ENCODE measurements at places on chromosomes 7 and 10.

DNA sequence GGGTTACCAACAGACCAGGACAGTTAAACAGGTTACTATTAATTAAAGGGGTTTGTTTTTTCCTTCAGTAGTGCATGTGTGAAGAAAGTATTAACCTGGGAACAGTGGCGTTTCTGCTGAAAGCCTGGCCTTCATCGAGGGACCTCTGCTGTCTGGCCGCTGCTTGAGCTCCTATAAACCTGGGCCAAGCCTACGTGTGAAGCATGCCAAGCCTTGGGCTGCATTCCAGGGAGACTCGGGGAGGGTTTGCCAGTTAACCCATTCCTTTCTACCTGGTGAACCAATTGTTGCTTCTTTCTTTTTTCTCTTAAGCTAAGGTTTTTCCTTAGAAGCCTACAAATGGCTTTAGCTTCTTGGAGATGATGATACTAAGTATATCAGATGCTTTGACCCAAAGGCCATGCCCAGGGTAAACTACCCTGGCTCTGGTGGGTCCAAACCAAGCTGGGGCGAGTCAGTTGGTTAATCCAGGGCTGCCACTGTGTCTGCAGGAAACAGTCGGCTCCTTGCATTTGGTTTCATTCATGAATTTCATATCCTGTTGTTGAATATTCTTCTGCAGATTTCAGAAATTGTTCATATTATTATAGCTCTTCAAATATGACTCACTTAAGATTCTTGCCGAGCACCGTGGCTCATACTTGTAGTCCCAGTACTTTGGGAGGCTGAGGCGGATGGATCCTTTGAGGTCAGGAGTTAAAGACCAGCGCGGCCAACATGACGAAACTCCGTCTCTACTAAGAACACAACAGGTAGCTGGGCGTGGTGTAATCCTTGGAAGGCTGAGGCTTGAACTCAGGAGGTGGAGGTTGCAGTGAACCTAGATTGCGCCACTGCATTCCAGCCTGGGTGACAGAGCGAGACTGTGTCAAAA is 23.8 kb downstream of the PFKP start:
- DNase-seq = peak; percentile 85

DNA sequence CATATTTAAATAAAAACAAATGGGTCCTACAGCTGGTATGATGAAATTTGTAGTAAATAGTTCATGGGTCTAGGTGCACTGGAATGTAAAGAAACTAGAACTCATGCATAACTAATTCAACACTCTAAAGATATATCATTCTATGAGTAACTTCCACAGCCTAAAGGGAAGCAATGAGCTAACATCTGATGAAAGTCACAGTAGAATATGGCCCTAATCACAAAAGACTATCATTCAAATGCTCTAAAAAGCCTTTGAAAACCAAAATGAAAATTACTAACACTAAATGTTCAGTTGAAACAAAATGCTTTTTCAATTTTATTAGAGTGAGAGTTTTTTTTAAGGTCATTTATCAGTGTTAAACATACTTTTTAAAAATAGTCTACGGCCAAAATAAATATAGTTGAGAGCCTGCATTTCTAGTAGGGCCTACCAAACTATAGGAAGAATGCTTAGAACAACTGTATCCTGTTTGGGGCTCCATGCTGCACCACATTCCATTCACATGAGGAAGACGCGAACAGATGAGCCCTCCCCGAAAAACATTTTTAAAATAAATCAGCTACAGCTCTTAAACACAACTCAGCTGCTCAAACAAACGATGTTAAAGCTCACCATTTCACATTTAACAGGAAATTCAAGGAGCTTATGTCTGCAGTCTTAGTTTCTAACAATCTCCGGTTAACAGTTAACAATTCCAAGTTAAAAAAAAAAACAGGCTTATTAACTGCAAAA is 134.5 kb downstream of the NRBF2 start:
- DNase-seq = no peak

- no peak for DNase-seq
Observed at GRCh38 chr10:91575044-91575610, 57.7 kb downstream of the PPP1R3C start.

DNA sequence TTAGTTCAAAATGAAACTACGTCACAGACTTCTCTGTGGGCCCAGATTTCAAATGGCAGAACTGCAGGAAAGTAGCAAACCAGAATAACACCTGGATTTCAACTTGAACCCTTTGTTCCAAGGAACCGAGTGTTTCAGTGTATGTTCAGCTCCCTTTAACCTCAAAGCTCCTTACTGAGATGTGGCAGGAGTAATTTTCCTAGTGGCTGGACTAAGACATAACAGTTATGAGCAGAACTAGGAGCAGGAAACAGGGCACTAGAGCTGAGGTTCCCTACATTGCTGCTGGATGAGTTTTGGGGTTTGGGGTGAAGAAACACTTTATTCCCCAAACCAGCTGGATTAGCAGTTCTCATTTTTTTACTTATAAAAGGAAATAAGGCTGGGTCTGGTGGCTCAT is 50.1 kb downstream of the NSUN6 start:
- DNase-seq = no peak

- no peak for DNase-seq
Observed at GRCh38 chr10:89156161-89156835, 50.8 kb downstream of the CH25H start.

- DNase-seq = no peak
Observed at GRCh38 chr10:63576501-63576900, 55.3 kb downstream of the REEP3 start.

GRCh38 chr10:102777711-102778453 is 34.1 kb downstream of the WBP1L start:
- no peak for DNase-seq

DNA sequence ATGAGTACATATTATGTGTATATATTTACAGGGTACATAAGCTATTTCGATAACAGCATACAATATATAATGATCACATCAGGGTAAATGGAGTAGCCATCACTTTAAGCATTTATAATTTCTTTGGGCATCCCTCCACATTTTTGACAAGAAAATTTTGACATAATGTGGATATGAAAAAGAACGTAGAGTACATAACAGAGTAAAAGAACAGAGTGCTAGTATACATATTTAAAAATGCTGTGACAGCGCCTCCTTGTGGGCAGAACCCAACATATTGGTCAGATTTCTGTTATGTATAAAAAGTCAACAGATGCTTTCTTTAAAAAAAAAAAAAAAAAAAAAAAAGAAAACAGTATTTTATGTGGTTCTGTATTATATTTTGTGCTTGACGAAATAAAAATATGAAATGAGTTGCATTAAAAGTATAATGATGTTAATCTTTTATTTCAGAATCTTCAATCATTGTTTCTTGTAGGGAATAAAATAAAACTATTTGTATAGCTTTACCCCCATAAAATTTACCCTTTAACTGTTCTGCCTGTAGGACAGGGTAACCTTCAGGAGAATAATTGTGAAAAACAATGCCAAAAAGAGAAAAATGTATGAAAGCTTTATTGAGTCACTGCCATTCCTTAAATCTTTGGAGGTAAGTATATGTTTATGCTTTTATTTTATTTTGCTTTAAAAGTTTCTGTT is 18.3 kb upstream of the HBP1 start:
- DNase-seq = peak; percentile 82

DNA sequence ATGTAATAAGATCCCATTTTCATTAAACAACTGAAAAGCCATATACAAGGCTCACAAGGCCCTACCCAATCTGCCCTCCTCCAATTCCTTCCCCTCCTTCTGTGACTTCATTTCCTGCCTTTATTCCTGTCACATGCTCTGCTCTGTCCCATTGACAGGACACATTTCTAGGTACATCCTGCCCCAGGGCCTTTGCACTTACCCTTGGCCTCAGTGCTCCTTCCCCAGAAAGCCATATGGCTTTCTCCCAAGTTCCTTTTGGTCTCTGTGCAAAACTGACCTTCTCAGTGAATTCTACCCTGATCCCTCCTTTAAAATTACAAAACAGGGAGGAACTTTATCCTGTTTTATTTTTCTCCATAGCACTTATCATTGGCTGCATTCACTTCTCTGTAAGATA is 40.0 kb downstream of the KCNMA1 start:
- DNase-seq = no peak

DNA sequence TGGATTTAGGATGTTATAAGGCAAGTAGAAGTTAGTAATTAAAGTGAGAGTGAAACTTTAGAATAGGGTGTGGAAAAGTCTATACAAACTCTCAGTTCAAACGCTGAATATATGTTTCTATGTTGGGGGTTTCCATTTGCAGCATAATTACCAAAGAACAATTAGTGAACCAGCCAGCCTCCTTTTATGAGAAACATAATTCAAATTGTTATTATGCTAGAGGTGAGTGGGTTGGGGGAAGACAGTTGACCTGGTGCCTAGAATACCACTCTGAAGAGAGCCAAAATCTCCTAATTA is 435.8 kb downstream of the MDFIC start:
- DNase-seq = no peak

- DNase-seq = no peak
Observed at GRCh38 chr7:91127959-91128358, 136.3 kb upstream of the FZD1 start.

DNA sequence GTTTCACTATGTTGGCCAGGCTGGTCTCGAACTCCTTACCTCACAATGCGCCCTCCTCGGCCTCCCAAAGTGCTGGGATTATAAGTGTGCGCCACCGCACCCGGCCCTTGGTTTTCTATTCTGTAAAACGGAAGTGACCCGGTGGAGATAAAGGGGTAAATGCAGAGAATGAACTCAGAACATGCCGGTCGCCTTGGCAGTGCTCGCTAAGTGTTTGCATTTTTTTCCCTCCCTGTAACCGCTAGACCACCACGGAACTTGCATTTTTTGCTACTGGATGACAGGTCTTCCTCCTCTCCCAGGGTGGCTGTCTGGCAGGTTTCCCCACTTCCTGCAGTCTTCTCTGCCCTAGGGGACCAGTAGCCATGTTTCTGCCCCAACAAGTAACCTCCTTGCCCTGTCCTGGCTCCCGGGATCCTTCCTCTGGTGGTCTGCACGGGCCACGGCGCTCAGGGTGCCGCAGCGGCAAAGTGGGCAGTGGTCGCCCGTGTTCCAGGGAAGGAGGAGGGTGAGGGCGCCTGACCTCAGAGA is 18.8 kb upstream of the GNA12 start:
- DNase-seq = peak; percentile 73

GRCh38 chr7:128708235-128708634 is 30.9 kb upstream of the CALU start:
- no peak for DNase-seq

- no peak for DNase-seq
Observed at GRCh38 chr7:20442951-20443350, 112.3 kb downstream of the ITGB8 start.

GRCh38 chr10:34764472-34764946 is 50.6 kb downstream of the PARD3 start:
- no peak for DNase-seq

DNA sequence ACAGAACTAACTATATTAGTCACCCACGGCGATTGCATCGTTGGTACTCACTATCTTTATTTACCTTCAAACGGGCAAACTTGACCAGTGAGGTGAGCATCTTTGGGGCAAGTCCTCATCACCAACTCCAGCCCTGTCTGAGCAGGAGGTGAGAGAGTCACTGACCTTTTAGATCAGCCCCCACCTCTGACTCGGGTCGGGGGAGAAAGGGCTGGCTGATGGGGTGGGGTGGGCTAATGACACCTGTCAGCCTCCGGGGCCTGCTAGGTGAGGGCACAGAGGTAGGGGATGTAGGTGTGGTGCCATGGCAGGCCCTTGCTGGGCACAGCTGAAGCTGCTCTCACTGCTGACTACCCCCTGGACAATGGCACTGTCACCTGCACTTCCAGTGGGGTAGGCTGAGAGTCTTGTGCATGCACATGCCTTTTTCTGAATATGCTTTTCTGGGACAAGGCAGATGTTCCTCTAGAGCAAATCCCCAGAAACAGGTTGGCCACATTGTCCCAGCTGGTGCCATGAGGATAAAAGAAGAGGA is 359.5 kb upstream of the MKI67 start:
- DNase-seq = no peak

GRCh38 chr7:138892006-138892630 is 89.1 kb downstream of the KIAA1549 start:
- no peak for DNase-seq

- DNase-seq = no peak
Observed at GRCh38 chr7:142571581-142571980, 177.7 kb upstream of the PRSS1 start.

GRCh38 chr7:53315981-53316380 is 280.5 kb downstream of the POM121L12 start:
- no peak for DNase-seq
